GM12864 (cell line): ENCODE measurements at places on chromosomes 7 and 10.
A peak's percentile ranks its signal among the peaks of the same experiment; 100 is the strongest.

- DNase-seq = peak; percentile 37
These were observed 24.5 kb downstream of the STEAP1 start for GRCh38 chr7:90178679-90179278.

DNA sequence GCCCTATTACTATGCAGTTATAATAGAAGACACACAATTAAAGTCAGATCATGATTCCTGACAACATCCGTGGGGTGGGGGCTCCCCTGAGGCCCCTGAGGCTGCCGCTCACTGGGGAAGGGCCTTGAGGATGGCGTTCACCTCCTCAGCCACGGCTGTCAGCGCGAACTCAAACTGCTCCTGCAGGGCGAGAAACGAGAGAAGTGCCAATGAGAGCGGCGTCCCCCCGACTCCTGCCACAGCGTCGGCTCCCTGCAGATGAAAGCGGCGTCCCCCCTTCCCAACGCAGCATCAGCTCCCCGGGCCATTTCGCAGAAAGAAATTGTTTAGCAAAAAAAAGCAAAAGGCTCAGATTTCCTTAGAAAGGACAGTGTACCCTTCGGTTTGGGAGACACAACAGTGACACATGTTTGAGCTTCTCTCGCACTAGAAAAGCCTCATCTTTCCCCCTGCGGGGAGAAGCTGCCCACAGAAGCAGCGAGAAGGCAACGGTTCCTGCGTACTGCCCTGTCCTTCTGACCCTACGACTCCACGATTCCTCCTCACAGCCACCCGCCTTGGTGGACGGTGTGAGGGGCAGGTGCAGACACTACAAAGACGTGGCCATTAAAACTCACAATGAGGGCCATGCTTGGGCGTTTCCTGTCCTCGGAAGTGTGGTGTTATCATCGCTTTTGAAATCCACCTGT lies 203.9 kb downstream of the DNAJB6 start:
- no peak for DNase-seq

- no peak for DNase-seq
These were observed 64.3 kb downstream of the MYL10 start for GRCh38 chr7:101564778-101565211.

DNA sequence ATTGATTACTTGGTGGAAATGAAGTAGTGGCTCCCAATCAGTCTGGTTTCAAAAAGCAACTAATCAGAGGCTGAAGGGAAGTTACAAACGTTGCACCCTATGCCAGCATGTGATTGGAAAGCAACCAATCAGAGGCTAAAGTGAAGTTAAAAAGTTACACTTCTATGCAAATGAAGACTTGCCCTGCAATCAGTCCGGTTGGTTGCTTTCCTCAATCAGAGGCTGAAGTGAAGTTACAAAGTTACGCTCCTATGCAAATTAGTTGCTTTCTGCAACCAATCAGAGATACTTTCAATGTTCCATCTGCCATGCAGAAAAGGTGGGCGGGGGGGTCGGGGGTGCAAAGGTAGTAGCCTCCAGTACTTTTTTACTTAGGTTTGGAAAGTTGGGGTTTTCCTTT lies 1077.1 kb downstream of the TYW1 start:
- DNase-seq = no peak

- no peak for DNase-seq
These were observed 804.8 kb upstream of the IGFBP3 start for GRCh38 chr7:46725838-46726237.

GRCh38 chr7:30935569-30935877 lies 23.9 kb downstream of the AQP1 start:
- no peak for DNase-seq

- DNase-seq = no peak
These were observed 304.7 kb downstream of the BICC1 start for GRCh38 chr10:58817201-58817846.

DNA sequence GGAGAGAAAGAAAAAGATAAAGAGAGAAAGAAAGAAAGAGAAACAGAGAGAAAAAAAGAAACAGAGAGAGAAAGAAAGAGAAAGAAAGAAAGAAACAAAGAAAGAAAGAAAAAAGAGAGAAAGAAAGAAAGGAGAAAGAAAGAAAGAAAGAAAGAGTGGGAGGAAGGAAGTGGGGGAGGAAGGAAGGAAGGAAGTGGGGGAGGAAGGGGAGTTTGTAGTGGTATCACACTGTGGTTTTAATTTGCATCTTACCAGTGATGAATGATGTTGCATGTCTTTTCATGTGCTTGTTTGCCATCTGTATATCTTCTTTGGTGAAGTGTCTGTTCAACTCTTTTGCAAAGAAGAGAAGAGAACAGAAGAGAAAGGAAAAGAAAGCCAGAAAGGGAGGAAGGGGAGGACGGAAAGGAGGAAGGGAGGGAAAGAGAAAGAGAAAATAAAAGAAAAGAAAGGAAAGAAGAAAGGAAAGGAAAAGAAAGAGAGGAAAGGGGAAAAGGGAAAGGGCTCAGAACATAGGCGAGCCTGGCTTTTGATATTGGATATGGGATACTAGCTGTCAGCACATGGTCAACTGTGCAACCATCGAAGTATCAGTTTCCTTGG lies 79.2 kb upstream of the FRMD4A start:
- DNase-seq = no peak

DNA sequence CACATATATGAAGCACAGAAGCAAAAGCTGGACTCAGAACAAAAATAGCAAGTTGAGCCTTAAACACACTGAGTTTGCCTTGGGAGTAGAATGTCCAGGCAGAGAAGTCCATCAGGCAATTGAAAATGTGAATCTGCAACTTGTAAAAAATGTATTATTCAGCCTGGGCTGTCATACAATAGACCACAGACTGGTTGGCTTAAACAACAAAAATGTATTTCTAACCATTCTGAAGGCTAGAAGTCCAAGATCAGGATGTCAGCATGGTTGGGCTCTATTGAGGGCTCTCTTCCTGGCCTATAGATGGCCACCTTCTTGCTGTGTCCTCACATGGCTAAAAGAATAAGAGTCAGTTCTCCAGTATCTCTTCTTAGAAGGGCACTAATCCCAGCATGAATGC lies 76.5 kb upstream of the CAPZA2 start:
- DNase-seq = no peak

DNA sequence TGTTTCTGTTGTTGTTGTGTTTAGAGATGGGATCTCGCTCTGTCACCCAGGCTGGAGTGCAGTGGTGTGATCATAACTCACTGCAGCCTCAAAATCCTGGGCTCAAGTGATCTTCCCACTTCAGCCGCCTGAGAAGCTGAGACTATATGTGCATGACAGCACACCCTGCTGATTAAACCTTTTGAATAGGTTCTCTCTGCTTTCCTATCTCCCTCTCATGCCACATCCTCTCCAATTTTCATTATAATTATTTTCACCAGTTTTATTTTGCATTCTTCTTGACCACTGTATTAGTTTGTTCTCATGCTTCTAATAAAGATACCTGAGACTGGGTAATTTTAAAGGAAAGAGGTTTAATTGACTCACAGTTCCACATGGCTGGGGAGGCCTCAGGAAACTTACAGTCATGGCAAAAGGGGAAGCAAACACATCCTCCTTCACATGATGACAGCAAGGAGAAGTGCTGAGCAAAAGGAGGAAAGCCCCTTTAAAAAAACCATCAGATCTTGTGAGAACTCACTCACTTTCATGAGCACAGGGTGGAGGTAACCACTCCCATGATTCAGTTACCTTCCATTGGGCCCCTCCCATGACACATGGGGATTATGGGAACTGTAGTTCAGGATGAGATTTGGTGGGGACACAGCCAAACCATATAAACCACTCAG lies 12.9 kb downstream of the AGK start:
- DNase-seq = peak; percentile 50

GRCh38 chr10:25026463-25026862 lies 10.1 kb downstream of the THNSL1 start:
- DNase-seq = no peak

- no peak for DNase-seq
These were observed 126.4 kb upstream of the SDK1 start for GRCh38 chr7:3174515-3175284.

- no peak for DNase-seq
These were observed 1.8 kb upstream of the GAD2 start for GRCh38 chr10:26214551-26215395.

DNA sequence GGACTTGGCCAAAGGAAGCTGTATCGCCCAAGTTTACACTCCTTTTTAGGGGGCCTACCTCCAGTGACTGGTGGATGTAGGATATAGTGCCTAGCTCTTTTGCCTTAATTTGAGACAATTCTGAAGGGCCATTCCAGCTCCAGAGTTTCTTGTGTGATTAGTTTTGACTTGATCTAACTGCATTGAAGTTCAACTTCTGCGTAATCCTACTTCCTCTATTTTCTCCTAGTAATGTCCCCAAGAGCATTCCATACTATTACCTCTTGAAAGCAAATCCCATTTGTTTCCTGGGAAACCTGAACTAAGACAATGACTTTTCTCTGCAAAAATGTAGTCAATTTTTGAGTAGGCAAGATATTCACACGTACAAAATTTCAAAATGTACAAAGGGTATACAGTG lies 4.7 kb upstream of the H2AZ2 start:
- DNase-seq = no peak

GRCh38 chr7:113004726-113005454 lies 81.7 kb downstream of the GPR85 start:
- DNase-seq = no peak

DNA sequence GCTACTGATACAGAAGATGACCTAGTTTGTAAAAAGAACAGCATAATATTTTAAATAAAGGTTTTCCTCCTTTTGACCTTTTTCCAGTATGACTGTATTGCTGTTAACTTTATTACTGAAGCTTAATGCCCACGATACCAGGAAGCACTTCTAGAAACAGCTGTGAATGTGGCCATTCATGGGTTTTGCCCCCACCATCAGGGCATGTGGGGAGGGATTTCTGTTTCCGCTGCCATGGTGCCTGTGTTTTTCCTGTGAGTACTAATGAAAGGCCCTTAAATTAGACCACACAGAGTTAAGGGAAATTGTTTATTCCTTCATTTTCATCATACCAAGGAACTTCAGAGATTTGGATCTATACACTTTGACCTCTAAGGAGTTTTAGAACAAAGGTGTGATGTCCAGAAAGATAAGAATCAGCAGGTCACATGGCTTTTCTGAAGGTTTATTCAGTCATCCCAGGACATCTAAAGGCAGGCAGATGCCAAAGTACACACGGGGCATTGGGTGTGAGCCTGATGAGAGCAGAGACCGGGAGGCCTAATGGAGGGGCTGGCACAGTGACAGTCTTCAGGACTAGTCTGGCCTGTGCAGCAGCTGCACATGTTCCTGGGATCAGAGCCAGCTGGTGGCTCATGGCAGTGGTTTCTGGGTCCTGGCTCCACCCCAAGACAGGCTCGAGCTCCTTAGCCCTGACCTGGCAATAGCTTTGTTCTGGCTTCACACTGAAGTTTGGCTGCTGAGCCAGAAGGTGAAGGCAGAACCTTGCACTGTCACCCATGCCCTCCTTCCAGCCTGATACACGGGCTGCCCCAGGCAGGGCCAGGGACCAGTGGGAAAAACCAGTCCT lies 190.9 kb downstream of the REEP3 start:
- no peak for DNase-seq

DNA sequence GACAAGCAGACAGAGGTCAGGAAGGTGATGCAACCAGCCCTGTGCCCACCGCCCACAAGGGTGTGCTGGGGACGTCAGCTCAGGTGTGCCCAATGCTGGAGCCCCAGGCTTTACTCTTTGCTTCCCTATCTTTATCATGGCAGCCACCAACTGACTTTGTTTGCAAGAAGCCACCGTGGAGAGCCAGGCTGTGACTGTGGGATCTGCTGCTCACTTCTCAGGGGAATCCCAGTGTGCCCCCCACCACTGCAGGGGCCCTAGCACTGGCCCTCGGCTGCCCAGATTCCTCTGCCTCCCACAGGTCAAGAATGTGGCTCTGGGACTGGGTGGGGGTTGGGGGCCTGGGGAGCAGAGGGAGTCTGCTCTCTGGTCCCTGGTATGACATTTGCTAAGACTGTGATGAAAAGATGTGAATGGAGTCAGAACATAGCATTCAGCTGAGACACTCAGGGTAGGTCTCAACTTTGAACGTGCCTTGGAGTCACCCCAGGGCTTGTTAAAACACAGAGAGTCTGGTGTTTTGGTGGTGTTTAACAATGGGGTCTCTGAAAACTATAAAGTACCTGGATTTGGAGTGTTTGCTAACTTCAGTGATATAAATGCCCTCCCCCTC lies 47.3 kb downstream of the ARHGAP22 start:
- no peak for DNase-seq
